ENCODE measurements at places on chromosomes 13 and 19.

- DNase-seq, result no peak
These were observed 15.6 kb upstream of the NBEA start for GRCh38 chr13:34926508-34926907.

- no peak for DNase-seq
These were observed 50.2 kb upstream of the GTF3A start for GRCh38 chr13:27374126-27374613.

DNA sequence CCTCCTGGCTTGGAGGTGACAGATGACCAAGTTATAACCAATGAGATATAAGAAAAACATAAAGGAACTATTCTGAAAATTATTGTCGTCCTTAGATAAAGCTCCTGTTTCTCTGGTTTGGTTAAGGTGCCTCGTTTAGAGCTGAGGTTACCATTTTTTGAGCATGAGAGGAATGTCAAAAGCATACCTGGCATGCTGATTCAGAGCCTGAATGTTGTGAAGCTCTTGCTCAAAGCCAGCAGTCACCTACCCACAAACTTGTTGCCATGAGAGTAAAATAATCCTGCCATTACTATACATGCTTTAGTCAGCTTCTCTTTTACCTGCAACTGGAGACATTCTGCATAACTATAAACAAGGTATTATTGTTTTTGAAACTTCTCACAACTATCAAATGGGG lies 1116.2 kb downstream of the DIAPH3 start:
- DNase-seq, result no peak

- DNase-seq, result no peak
These were observed 223.5 kb downstream of the KLF12 start for GRCh38 chr13:73910733-73911132.

DNA sequence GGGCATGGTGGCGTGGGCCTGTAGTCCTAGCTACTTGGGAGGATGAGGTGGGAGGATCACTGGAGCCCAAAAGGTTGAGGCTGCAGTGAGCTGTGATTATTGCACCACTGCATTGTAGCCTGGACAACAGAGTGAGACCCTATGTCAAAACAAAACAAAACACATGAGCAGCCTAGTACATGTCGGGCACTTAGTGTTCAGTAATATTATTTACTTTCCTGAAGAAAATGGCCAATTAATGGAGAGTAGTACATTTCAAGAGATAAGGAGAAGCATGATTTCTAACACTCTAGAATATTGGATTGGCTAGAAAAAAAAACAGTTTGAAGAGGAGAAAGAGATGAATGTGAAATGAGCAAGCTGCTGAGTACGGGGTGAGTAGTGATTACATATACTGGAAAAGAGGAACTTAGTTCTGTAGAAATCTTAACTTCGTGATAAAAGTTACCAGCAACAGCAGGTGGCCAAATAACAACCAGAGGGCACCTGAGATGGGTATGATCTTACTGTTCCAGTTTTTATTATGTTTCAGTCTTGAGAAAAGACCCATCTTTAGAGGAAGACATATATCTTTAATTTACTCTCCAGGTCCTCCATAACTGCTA lies 36.2 kb downstream of the SPATA13 start:
- DNase-seq, result no peak

DNA sequence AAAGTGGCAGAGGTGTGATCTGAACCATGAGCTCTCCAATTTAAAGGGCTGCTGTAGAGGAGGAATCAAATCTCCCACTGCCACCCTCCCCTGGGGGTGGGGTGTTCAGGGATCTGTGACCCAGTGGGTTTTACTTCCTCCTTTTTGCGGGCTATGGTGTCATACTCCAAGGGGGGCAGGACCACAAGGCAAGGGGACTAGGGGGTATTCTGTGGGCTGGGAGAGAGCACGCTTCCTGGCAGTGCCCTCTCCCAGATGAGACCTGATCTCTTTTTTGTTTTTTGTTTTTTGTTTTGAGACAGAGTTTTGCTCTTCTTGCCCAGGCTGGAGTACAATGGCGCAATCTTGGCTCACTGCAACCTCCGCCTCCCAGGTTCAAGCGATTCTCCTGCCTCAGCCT lies 10.3 kb downstream of the PLD3 start:
- DNase-seq, result peak; percentile 12

DNA sequence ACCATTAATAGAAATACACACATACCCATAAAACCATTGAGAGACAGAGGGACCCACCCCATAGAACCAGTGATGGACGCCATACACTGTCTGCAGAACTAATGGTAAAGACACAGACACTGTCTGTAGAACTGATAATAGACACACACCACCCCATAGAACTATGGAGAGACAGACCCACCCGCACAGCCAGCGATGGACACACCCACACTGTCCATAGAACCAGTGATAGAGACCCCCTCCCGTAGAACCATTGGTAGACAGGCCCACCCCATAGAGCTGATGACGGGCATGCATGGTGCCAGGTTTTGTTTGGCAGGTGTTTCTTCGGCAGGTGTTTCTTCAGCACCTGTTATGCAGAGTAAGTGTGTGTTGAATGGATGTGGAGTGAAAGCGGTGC lies 88.3 kb upstream of the TEX29 start:
- DNase-seq, result no peak

- no peak for DNase-seq
These were observed 47.7 kb downstream of the KLF2 start for GRCh38 chr19:16372065-16372915.

- DNase-seq, result no peak
These were observed 65.7 kb upstream of the ATP12A start for GRCh38 chr13:24614306-24615080.

GRCh38 chr19:57249329-57249728 lies 8.9 kb downstream of the ZNF805 start:
- no peak for DNase-seq

- DNase-seq, result no peak
These were observed 188.4 kb upstream of the KLF12 start for GRCh38 chr13:74322562-74322961.

GRCh38 chr19:54560881-54561385 lies 12.7 kb upstream of the LILRA2 start:
- no peak for DNase-seq

GRCh38 chr13:80447747-80448146 lies 106.8 kb upstream of the SPRY2 start:
- DNase-seq, result no peak

- DNase-seq, result no peak
These were observed 206.7 kb upstream of the RFC3 start for GRCh38 chr13:33611121-33611805.

DNA sequence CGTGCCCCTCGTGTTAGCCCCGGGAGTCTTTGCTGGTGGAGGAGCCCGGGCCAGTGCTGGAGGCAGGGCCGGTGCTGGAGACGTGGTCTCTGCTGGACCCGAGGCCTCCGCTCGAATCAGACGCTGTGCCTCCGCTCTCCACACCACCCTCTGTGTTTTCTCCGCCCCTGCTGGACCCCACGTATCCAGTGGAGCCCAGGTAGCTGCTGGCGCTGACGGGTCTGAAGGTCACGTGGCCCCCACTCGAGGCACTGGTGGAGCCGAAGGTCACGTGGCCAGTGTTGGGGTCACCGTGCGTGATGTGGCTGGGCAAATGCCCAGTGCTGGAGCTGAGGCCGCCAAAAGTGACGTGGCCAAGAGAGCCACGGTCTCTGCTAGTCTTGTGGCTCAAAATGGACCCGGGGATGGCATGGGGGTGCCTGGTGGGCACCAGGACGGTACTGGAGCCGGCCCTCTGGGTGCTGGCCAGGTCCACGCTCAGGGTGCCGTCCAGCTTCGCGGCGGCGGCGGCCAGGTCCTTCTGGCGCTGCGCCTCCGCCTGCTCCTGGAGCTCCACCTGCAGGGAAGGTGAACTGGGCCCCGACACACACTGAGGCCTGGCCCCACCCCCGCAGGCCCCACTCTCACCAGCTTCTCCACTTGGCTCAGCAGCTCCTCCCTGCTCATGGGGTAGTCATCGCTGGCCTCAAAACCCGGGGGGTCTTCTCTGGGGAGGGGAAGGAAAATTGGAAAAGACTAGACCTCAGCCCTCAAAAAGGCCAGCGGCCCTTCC lies 27.3 kb downstream of the ZNF114 start:
- no peak for DNase-seq

- DNase-seq, result peak; percentile 70
These were observed 687 bp downstream of the ILF3 start for GRCh38 chr19:10654610-10655456.

DNA sequence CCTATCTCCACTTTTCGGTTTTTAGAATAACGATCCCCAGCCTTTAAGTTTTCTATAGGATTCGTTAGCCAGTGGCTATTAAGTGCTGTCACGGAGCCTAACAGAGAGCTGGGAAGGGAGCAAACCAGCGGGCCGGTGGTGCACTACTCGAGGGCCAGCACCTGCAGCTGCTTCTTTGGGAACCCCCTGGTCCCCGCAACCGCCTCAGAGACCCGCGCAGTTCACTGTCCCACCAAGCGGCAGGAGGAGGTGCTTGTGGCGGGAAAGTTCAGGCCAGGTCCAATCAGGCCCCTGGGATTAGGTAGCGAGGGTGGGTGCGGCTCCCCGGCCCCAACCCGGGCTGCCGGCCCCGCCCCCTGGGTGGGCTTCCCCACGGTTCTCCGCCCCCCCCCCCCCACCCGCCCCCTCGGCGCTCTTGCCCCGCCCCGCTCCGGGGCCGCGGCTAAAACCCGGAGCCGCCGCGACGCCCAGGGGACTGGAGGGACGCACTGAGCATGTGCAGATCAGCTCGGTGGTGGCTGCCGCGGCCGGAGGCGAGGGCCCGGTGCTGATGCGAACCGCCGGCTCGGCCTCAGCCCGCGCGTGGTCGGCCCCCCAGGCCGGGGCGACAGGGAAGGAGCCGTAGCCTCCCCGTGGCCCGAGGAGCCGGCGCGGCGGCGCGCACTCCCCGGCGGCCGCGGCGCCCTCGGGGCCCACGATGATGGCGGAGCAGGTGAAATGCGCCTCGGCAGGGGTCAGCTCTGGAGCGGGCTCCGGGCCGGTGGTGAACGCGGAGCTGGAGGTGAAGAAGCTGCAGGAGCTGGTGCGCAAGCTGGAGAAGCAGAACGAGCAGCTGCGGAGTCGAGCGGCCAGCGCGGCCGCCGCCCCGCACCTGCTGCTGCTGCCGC lies at the start of gene SLAIN1:
TSS of gene SLAIN1 (plus strand) at position 471 of the 887 bp plus-strand sequence. CDS start at position 698, 227 bp downstream.
- DNase-seq, result peak; percentile 90

DNA sequence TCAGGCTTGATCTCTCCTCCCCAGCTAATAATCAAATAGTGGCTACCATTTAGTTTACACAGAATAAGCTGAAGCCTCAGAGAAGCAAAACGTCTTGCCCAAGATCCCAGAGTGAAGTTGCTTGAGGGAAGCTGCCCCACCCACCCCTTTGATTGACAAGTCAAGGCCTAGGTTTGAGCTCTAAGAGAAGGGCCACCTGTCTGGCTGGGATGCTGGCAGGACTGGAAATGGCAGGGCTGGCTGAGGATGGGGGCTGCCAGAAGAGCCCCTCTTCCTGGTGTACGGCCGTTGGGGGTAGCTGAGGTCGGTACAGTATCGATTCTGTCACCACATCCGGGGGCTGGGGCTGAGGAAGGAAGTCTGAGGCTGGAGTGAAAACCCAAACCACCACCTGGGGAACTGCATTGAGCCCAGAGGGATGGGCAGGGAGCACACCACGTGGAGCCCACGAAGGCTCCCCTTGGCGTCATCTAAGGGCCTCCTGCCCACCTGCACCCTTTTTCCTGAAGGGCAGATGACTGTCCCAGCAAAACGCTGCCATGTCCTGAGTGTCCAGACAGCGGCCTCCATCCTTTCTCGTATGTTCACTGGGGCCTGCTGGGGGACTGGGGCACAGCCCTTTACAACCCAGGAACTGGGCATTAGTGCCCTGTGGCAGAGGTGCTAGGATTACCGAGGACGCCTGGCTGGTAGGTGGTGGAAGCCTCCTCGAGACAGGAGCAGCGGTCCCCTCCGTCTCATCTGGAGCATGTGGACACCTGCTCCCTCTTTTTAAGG lies 1.4 kb upstream of the PRKD2 start:
- peak; percentile 72 for DNase-seq

GRCh38 chr19:15869873-15870272 lies 28.0 kb downstream of the CYP4F2 start:
- no peak for DNase-seq

- DNase-seq, result no peak
These were observed 6.6 kb upstream of the FBXW9 start for GRCh38 chr19:12703046-12703445.

DNA sequence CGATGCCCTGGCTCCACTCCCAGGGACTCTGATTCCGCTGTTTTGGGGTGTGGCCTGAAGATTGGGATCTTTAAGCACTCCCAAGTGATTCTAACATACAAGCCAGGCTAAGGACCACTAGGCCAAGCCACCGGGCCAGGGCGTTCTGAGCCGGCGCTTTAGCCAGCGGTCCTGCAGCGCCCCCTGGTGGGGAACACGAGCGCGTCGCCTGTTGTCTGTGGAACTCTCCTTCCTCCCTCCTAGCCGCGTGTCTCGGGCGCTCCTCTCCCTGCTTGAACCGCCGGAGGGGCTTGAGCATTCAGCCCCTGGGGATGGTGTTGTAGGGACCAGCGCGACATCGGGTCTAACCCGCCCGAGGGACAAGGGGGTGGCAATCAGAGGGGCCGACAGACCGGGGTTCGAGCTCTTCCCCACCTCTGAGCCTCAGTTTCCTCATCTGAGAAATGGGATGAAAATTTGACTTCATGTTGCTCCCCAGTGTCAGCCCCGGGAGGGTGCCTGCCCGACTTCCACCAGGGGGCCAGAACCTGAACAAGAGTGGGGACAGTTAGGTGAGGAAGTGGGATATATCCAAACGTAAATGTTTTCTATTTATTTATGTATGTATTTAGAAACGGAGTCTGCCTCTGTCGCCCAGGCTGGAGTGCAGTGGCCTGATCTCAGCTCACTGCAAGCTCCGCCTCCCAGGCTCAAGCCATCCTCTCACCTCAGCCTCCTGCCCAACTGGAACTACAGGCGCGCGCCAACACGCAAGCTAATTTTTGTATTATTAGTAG lies 18.0 kb upstream of the PNMA8B start:
- peak; percentile 75 for DNase-seq

DNA sequence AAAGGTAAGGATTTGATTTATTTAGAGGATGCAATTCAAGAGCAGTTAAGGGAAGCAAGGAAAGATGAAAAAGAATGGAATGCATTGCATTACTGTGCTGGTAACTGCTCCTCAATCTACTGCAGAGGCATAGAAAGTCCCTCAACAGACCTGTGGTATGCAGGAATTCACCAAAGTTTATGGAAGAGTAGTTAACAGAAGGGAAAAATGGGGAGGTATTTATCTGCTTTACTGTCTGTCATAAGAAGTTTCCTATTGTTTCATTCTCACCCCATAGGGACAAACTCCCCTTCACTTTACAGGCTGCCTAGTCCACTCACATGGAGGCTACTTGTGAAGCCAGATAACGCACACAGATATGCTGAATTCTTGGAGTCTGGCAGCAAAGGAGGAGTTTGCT lies 354.9 kb upstream of the SPRY2 start:
- no peak for DNase-seq

DNA sequence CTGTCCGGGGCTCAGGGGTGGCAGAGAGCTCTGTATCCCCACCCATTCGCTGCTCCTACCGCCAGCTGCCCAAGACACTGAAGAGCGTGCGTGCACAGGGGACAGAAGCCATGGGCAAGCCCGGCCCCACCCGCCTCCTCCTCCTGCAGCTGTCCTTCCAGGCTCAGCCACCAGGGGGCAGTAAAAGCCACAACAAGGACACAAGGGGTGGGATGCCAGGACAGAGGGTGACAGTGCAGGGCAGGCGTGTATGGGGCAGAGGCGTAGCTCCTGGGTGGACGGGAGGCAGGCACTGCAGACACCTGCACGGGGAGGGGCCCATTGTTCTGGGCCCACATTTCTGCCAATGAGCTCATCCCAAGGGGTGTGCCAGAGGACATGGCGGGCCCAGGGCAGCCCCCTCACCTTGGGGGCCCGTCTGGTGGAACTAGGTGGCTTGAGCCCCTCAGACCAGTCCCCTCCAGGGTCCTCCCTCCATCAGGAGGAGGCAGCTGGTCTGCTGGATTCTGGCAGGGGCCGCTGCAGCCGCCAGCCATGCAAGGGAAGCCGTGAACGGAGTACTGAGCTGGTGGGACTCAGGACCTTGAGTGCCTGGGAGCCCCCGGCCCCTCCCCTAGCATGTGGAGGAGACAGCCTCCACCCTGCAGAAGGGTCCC lies 61.2 kb downstream of the MLLT1 start:
- DNase-seq, result peak; percentile 81
